ENCODE measurements at places on chromosomes 4 and X.

GRCh38 chr4:143643399-143643798, 57.1 kb downstream of the FREM3 start:
- DNase-seq: no peak

GRCh38 chr4:168221301-168221700, 97.3 kb downstream of the DDX60 start:
- DNase-seq: no peak

- no peak for DNase-seq
Measured at GRCh38 chr4:23945451-23946017, 55.7 kb upstream of the PPARGC1A start.

DNA sequence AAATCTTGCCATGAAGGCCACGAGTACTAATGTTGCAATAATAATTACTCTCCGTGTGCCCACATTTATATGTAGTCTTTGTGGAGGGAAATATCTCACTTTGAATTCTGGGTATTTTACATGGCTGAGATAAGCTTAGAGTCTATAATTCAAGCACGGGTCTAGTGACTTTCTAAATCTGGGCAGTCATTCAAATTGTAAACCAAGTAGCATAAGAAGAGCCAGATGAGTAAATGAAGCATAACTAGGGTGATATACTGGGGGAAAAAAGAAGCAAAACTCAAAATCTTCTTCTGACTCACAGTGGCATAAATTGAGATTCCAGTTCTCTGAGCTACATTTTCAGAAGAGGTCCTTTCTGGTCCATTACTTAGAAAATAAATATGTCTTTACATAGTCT, 53.0 kb downstream of the MAPK10 start:
- DNase-seq: no peak

DNA sequence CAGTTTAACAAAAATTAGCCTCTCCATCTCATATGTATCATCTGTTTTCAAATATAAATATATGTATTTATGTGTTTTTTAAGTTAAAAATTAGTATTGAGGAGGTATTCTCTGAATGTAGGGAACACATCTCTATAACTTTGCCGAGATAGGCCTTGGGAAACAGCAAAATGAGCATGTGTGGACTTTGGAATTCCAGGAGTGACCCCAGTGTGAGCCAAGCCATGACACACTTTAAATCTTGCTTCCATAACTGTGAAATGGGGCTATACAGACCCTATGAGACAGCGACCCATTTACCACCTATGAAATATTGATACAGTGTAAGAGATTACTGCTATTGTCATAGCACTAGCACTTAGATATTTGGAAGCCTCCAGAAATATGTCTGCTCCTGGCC, 58.8 kb downstream of the FRMPD4 start:
- no peak for DNase-seq

GRCh38 chr4:74555231-74555630, 110.3 kb downstream of the AREG start:
- no peak for DNase-seq

Measured in stimulated activated CD8-positive, alpha-beta memory T cell treated with anti-CD3 and anti-CD28 coated beads, Interleukin-15, amount 100 ng/mL, for 24 hours (primary cell).